ENCODE measurements at places on chromosomes 7 and 10.
A peak's percentile ranks its signal among the peaks of the same experiment; 100 is the strongest.

GRCh38 chr10:14385596-14386593, 55.2 kb upstream of the FRMD4A start:
- no peak for DNase-seq

- no peak for DNase-seq
These were observed 54.6 kb downstream of the EEPD1 start for GRCh38 chr7:36207451-36208291.

DNA sequence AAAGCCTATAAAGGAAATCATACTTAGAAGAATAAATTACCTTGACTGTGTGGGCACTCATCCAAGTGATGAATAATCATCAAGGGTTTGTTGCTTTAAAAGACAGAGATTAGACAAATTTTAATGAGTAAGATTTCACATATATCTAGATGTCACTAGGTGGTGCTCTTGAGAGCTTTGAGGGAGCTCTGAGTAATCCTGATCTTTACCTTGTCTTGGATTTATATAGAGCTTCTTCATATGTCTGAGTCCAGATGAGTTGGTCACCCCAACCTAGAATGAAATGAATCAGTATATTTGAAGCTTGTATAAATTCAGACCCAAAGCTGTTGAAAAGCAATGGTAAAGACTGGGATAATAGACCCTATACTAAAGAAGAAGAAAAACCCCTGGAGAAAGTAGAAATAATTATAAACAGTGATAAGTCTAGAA, 3.7 kb downstream of the AGR2 start:
- peak; percentile 24 for DNase-seq

DNA sequence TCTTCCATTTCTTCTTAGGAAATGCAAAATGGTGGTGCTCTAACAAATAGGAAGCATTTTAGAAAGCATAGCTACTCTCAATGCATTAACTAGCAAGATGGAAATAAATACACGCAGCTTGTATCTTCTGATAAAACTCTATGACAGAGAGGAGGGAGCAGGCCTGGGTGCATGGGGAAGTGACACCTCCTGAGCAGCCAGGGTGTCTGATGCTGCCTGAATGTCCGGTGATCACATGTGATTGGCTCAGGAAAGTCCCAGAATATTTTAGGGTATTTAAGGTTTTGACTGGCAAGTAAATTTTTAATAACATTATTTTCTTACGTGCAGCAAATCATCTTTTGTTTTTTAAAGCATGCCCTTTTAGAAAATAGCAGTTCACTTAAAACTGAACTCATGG, 261.0 kb upstream of the KLF6 start:
- no peak for DNase-seq

- no peak for DNase-seq
These were observed 122.5 kb upstream of the EGR2 start for GRCh38 chr10:62938672-62939071.

- DNase-seq, result no peak
These were observed 45.9 kb downstream of the MCMBP start for GRCh38 chr10:119826771-119827170.
